ENCODE measurements at places on chromosomes 7 and 10. TPM values are rescaled to one million over a fixed set of nuclear protein-coding genes. Genes with fewer than 3 reads are reported as not detected.

SLC16A12 gene
- total RNA-seq = not detected

SSMEM1 gene
- not detected for total RNA-seq

PTPRZ1 gene
- not detected for total RNA-seq

MCM10 gene
- 0.15 TPM for total RNA-seq

ZNF503 gene
- total RNA-seq = not detected

FKBP9 gene
- total RNA-seq = 0.52 TPM

GATA3 gene
- 0.49 TPM for total RNA-seq

UCN3 gene
- total RNA-seq = not detected

TMEM213 gene
- total RNA-seq = not detected

WIPF3 gene
- not detected for total RNA-seq

PRSS2 gene
- total RNA-seq = not detected

PON3 gene
- not detected for total RNA-seq

CALY gene
- total RNA-seq = not detected

STOX1 gene
- 0.57 TPM for total RNA-seq

C10orf95 gene
- total RNA-seq = 0.83 TPM

FAM25G gene
- total RNA-seq = not detected

CLRN3 gene
- total RNA-seq = not detected

Data from B cell (primary cell).